Stimulated activated CD4-positive, alpha-beta T cell treated with anti-CD3 and anti-CD28 coated beads, TNF-alpha, amount 100 ng/mL, for 1 hour (primary cell): ENCODE measurements at places on chromosomes 11 and 22.

- no peak for DNase-seq
These were observed 87.1 kb downstream of the FCHSD2 start for GRCh38 chr11:73055002-73055401.

DNA sequence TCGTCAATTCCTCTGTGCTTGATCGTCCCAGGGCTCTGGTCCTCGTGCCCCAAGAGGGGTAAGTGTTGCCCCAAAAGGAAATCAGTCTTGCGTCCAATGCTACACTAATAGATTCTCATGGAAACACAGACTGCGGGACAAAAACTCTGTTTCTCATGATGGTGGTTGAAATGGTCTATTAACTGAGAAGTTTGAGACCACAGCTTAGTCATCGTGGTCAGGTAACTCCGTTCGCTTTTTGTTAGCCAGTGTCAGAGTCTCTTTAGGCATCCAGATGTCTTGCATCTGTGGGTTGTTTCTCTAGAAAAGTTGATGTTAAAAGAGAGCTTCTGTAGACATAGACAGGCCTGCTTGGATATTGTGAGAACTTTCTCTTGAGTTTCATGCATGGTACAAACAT is 104.6 kb upstream of the SORL1-AS1 start:
- no peak for DNase-seq

DNA sequence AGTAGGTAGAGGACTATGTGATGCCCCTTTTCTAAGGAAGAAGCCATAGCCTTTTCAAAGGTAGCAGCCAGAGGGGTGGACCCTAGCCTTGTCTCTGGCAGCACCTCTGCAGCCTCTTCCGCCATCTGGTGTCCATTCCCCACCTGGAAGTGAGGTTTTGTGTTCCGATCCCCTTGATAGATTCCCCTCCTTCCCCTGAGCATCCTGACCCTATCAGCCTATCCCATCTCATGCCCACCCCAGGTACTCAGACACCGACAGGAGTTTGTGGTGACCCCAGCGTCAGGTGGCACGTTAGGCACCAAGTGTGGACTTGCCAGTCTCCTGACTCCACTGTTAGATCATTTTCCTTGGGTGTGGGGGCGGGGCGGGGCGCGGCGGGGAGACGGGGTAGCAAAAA is 398 bp upstream of the FAM89B start:
- DNase-seq: no peak

- DNase-seq: no peak
These were observed 310.1 kb upstream of the SORL1-AS1 start for GRCh38 chr11:121762820-121763219.

DNA sequence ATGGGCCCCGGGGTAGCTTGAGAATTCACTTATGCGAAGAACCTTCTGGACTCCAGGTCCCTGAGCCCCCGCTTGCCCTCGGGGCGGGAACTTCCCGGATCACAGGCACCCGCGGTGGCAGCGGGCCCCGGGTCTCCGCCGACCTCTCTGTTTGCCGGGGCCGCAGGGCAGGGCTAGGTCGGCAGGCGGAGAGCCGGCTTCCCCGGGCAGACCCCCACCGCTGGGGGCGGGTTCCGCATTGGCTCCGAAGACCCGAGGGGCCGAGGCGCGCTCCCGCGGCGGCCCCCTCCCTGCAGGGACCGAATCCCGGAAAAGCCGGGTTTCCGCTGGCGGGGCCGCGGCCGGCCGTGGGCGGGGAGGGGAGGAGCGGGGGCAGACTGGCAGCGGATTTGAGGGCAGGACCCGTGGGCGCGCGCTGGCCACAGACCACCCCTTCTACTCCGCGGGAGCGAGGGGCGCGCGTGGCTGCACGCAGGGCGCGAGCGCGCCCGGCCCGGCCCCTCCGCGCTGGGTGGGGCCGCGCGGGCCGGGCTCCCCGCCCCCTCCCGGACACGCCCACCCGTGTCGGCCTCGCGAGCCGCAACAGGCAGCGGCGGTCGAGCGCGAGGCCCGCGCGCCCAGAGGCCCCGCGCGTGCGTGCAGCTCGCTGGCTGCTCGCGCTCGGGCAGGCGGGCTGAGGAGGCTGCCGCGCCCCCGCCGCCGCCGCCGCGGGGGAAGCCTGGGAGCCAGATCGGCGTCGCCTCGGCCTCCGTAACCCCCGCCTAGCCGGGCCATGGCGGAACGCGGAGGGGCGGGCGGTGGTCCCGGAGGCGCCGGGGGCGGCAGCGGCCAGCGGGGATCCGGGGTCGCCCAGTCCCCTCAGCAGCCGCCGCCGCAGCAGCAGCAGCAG is at the start of gene PACS1:
Gene PACS1 (plus strand): TSS at position 558 of the 889 bp plus-strand sequence. CDS start 215 bp downstream, at position 773.
- peak; percentile 67 for DNase-seq

DNA sequence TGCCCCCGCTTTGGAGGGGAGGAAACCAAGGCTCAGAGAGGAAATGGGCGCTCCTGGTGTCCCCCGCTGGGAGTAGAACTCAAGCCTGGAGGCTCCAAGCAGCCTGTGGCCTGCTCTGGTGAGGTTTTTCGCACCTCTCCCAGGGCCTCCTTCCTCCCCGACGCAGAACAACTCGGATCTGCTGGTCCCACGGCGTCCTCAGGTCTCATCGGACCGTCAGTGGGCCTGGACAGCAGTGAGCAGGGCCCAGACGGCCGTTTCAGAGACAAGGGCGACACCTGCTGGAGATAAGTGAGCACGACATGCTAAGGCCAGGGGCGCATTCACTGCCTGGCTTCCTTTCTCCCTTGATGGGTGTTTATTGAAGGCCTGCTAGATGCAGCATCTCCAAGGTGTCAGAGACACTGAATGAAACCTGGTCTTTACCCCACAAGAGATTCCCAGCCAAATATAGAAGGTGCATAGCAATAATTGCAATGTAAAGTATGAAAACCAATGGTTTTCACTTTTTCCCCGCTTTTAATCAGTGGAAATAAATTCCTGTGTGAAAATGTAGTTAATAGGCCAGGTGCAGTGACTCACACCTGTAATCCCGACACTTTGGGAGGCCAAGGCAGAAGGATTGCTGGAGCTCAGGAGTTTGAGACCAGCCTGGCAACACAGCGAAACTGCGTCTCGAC is 26.9 kb upstream of the CD82 start:
- DNase-seq: peak; percentile 57
